ENCODE measurements at places on chromosomes 11 and 22.

- no peak for DNase-seq
Measured at GRCh38 chr11:9069256-9069655, 22.1 kb downstream of the SCUBE2 start.

- peak; percentile 56 for DNase-seq
Measured at GRCh38 chr11:133563505-133564025, 31.3 kb upstream of the OPCML start.

DNA sequence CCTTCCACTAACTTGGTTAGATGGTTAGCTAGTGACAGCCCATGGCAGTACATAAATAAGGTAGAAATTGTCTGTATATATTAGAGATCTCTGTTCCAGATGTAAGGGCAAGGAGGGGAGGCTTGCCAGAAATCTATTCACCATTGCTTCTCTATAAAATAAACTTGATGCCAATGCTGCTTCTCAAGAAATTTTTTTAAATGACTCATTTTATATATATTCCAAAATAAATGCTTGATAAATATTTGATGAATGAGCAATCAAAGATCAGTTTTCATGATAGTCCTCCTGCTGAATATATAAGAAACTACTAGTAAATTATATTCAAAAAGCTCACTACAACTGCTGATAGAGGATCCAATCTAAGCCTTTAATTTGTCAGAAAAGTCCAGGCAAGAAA lies 710.6 kb upstream of the CCDC179 start:
- no peak for DNase-seq

DNA sequence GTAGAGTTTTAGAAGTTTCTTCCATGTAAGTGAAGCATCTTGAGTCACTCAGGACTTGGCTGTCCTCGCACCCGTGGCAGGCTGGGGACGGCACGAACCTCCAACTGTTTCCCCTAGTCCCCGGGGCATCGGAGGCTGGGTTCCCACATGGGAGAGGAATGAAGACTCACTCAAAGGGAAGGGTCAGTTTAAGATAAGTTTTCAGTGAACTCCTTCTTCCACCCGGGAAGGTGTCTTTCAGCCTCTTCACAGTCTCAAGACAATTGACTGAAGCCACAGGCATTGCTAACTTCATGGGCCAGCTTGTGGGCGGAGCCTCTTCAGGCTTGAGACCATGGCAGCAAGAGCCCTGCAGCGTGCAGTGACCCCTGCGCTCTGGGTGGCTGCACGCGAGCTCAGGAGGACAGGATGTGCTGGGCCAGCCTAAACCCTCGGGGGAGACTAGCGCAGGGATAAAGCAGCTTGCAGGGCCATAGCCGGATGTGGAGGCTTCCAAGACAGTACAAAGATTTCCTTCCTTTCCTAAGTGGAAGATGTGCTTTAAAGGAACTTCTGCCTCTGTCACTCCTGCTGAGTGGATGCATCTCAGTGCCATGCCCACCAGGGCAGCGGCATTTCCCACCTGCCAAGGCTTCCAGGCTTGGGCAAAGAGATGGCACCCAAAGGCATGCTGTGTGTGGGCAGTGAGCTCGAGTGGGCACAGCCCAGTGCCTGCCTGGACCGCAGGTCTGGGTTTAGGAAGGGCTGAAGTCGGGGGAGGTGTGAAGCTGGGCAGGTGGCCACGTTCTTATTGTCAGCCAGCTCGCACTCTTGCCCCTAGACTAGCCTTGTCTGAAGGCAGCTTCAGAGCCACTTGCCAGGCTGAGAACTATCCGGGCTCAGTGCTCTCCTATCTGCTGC lies 32.9 kb downstream of the PPIL2 start:
- no peak for DNase-seq

- no peak for DNase-seq
Measured at GRCh38 chr11:26943636-26944035, 50.3 kb upstream of the FIBIN start.

DNA sequence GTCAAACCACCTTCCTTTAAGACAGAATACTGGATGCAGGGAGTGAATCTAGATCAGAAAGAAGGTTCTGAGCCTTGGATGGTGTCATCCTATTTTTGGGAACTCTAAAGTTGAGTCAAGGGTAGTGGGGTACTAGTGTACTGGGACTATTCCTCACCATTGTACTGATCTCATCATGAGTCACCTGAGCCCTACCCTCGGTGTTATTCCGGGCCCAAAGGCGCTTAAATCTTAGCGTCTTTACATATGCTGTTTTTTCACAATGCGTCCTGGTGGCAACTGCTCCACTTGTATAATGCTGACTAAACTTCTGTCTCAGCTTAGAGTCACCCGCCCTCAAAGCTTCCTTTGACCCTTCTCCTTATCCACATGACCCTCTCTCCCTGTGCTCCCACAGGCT lies 25.3 kb upstream of the PATE1 start:
- no peak for DNase-seq

DNA sequence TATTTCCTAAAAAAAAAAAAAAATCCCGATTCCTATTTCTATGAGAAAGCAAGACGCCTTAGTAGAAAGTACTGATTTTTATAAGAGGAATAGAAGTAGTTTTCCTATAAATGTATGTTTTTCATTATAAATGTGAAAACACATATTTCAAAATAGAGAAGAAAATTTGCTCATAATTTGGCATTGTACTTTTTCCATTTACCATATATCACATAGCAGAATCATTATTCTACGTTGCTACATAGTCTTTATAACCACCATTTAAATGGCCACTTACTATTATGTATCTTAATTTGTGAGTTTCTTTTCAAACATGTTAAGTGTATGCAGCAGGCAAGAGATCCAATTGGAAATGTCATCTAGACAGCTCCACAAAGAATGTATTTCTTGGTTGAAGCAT lies 99.0 kb downstream of the CCDC34 start:
- DNase-seq = no peak

- DNase-seq = no peak
Measured at GRCh38 chr11:19819148-19819547, 106.5 kb downstream of the NAV2 start.

- DNase-seq = no peak
Measured at GRCh38 chr11:95585069-95585751, 204.4 kb downstream of the FAM76B start.

DNA sequence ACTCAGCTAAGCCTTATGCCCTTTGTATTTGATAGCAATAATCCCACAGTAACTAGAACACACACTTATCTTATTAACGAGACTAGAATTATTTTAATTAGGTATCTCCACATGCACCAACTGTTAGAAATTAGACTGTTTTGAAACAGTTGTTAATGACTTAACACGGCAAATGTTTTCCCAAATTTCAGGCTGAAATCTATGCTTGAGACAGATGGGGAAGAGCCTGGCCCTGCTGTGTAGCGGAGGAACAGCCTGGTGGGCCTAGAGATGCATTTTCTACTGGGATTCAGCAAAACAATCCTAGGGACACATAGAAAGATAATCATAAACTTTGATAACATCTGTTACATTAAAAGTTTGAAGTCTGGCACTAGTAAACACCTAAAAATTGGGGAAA lies 273.4 kb downstream of the TTC28 start:
- no peak for DNase-seq

GRCh38 chr11:119382101-119382500 lies 611 bp upstream of the USP2 start:
- no peak for DNase-seq

DNA sequence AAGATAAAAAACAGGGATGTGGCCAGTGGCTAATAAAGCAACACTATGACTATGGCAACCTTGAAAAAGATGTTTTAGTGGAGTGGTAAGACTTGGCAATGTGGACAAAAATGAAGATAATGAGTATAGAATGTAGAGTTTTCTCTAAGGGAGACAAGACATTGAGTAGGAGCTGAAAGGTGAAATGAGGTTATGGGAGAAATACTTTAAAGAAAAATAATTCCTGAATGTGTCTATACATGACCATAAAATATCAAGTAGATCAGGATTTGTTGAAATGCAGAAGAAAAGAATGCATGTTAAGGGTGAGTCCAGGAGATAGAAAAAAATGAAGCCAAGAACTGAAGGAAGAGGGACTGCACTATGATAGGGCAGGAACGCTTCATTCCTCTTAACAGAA lies 101.6 kb upstream of the CARD18 start:
- DNase-seq = no peak

GRCh38 chr11:130171534-130171933 lies 12.0 kb downstream of the ST14 start:
- DNase-seq = no peak

GRCh38 chr22:37968452-37969251 lies 15.2 kb downstream of the POLR2F start:
- DNase-seq = no peak

DNA sequence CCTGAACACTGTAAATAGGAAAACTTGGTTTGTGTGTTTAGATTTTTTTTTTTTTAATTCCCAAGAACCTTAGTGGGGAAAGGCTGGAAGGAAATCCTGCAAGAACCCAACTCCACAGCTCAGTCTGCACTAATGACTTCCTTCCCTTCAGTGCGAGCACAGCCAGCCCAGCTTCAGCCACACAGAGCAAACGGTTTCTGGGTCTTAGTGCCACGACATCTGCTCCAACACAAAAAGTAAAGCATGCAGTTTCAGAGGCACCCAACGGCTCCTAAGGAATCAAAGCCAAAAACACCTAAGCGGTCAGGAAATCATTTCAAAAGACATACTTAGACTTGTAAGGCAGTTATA lies 236.1 kb downstream of the TTC28 start:
- peak; percentile 89 for DNase-seq

DNA sequence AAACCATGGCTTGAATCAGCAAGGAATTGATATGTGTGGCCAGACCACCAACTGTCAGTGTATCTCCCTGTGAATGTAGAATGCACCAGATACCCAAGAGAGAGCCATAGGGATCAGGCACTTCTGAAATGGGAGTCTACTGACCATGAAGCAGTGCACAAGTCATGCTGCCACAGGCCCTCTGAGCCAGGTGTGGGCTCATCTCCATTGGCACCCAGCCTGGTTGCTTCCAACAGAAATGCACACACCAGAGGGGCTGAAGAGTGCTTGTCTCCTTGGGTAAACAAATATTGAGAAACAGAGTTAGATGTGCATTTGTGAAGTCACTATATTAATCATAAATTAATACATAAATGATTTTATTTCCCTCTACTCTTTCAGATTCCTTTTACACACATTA lies 28.4 kb upstream of the PANX1 start:
- no peak for DNase-seq

- no peak for DNase-seq
Measured at GRCh38 chr22:25569983-25570382, 5.5 kb downstream of the GRK3 start.

GRCh38 chr11:832529-833113 lies at the start of gene CD151:
CD151 (plus strand) TSS chr11:832952; CDS start chr11:836070, 3,118 bp downstream.
- DNase-seq = peak; percentile 83

DNA sequence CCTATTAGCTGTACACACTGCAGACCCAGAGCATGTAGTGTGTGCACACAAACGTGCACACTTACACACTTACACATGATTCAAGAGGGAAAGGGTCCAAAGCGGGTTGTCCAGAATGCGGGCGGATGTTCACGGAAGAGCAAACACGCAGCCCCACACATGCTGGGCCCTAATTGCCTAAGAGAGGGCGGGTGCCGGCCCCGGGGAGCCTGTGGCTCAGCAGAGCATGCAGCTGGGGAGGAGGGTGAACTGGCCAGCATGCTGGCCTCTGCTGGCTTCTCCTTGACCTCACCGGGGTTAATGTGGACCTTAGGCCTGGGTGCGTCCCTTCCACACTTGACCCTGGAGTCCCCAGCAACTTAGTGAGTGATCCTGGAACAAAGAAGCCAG lies 816.3 kb downstream of the BRD1 start:
- no peak for DNase-seq

DNA sequence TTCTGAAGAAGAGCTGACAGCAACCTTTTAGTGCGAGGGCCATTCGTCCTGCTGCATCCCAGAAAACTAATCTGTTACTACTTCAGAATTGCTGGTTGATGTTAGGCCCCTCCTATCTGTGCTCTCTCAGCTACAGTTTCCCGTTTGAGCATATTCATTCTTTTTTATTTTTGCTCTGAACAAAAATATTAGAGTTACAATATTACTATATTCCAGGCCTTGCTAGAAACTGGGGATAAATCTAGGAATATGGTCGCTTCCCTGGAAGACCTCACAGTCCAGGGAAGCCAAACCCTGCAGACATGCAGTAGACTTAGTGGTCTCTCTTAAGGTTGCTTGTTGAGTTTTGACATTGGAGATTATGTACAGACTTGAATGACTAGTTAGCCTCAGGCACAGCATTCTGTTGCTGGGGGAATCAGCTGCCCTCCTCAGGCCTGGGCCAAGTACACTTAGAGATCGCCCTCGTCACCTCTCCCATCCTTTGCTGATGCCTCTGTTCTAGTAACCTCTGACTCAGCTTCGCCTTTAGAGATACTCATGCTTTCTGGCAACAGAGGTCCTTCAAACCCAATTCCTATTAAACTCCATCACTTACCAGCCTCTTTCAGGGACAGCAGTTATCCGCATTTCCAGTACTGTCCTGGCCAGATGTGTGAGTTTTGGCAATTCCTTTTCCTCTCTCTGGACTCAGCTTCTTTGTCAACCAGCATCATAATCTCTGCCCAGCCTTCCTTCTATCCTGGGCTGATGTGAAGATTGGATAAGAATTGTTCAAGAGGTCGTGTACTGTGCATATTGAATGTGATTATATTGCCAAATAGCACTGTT lies 698 bp upstream of the ANAPC15 start:
- no peak for DNase-seq

DNA sequence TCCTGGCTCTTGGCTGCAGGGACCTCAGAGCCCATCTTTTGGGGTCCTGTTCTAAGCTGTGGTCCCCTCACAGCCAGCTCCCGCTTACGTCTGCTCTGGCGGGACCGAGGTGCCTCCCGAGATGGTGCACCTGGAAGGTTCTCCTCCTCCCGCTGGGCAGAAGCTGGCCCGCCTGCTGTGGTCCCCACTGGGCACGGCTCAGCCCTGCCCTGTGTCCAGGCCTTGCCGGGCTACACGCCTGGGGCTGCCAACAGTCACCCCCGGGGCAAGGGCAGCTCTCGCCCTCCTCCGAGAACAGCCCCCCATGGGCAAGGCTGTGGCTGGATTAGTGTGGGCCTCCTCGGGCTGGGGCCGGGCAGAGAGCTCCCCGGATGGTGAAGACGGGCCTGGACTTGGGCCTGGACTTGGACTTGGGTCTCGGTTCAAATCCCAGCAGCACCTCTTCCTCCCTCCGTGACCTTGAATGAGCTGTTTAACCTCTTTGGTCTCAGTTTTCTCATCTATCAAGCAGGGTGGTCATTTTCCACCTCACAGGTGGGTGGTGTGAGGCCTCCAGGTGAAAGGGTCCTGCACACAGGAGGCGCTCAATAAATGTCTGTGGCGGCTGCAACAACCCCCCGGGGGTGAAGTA lies 998 bp downstream of the BAIAP2L2 start:
- DNase-seq = no peak

DNA sequence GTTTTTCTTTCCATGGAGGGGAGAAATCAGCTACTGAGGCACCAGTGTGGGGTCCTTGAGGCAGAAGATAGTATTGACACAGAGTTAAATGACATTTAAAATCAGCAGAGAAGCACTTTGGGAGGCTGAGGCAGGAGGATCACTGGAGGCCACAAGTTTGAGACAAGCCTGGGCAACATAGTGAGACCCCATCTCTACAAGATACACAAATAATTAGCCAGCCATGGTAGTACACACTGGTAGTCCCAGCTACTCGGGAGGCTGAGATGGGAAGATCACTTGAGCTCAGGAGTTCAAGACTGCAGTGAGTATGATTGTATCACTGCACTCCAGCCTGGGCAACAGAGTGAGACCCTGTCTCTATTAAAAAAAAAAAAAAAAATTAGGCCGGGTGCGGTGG lies 38.1 kb downstream of the KREMEN1 start:
- no peak for DNase-seq
